ENCODE measurements at places on chromosomes 5 and 9. TPM values are rescaled to one million over a fixed set of nuclear protein-coding genes. Genes with fewer than 3 reads are reported as not detected.
A peak's percentile ranks its signal among the peaks of the same experiment; 100 is the strongest.

GPR21 gene
- total RNA-seq: not detected

DNA sequence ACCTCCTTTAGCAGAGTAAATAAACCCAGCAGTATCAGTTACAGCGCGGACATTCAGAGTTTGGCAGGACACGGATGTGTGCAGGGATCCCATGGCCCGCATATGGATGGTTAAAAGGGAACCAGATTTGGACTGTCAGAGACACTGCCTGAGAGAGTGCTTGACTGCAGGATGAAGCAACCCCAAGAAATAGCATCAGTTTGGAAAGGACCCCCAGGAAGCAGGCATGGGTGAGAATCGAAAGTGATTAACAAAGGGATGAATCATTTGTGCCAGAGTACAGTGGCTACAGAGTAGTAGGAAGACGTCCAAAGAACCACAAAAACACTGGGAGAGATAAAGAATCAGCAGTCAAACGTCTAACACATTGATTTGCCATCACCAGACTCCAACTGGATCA lies 5.5 kb downstream of the C7 start:
- DNase-seq: no peak

IL3 gene
- not detected for total RNA-seq

DNA sequence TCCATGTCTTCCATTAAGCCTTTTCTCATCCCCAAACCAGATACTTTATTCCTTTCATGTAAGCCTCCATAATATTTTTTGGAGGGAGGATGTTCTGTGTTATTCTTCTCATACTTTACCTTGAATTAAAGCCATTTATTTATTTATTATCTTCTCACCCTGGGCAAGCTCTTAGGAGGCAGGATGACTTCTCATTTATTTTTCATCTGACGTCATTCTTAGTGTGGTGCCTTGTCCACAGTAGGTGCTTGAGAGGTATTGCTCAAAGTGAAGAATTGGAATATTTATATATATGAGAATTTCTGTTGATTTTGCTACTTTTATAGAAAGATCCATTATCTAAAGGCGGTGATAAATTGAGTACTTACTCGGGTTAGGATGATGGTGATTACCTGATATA lies 458.3 kb upstream of the ACTBL2 start:
- no peak for DNase-seq

DNA sequence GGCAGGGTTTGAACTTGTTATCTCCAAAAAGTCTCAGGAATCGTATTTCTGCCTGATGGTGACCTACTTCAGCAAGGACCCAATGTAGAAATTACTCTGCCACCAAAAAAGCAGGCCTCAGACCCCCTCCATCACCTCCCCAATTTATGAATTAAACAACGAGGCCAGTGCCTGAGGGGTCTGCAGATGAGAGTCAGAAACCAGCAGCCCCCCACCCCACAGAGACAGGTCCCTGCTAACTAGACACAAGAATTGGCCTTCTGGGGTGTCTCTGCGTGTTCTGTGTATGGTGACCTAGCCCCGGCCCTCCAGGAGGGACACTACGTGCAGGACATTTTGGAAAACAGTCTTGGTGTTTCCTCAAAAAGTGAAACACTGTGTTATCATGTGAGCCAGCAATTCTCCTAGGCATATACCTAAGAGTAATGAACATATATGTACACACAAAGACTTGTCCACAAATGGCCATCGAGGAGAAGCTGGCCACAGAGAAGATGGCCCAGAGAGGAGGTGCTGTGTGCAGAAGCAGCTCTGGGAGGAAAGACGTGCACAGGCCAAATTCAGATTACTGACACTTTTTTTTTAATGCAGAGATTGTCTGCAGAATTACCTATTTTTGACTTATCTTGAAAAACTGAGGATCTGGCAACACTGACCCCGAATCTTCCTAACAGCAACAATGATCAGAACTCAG lies 93.8 kb downstream of the ADAMTS2 start:
- DNase-seq: no peak

GARIN3 gene
- not detected for total RNA-seq

DNA sequence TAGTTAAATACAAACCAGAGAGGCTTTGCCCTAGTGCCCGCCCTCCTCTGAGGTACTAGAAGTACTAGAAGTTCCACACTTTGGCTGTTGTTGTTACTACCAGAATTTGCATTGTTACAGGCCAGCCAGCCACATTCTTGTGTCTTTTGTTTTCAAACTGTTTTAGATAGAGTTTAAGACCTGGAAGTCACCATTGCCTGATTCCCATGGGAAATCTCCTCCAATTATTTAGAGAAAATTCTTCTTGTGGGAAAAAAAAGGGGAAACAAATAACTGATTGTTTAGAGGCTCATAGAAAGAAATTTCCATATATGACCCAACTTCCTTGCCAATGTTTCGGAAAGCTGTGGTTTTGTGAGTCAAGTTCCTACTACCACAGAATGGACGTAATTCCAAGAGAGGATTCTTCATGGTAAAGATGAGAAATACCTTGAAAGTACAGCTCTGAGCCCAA lies 252.2 kb downstream of the GOLPH3 start:
- peak; percentile 45 for DNase-seq

KCNV2 gene
- not detected for total RNA-seq

LURAP1L gene
- 1.4 TPM for total RNA-seq

MORN5 gene
- total RNA-seq: not detected

DNA sequence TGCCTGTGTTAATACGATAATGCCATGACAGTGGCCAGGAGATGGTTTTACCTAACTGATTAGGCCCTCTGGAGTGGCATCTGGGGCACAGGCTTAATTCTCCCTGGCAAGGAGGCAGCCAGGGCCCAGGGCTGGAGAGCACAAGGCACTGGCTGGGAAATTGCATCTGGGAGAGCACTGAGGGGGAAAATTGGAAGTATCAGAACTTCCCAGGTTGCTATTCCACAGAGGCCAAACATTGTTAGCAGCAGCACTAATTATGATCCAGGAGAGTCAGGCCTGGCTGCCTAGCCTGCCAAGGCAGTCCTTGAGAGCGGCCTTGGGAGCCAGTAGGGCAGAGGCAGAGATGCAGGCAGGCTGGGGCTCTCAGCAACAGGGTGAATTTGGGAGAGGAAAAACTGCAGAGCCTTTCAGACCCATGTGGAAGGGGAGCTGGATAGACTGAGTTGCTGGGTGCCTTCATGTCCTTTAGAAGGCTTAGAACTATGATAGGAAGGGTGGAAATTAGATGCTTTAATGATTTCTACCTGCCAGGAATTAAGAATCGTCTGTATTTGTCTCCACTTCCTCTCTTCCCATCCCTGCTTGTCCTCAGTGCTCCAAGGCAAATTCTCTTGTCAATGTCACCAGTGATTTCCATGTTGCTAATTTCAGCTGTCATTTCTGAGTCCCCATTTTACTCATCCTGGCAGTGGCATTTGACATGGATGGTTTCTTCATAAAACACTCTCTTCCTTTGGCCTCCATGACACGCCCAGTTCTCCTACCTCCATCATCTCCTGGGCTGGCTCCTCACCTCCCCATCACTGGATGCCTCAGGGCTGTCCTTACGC lies 56.1 kb upstream of the HSPA9 start:
- DNase-seq: no peak

- no peak for DNase-seq
Measured at GRCh38 chr5:175103746-175104145, 340.2 kb downstream of the DRD1 start.

- no peak for DNase-seq
Measured at GRCh38 chr9:135505406-135506187, 5.1 kb downstream of the MRPS2 start.

IRF1 gene
- total RNA-seq: 19.7 TPM

- no peak for DNase-seq
Measured at GRCh38 chr5:159489779-159490178, 159.5 kb upstream of the IL12B start.

PHYHD1 gene
- total RNA-seq: 7.0 TPM

DNA sequence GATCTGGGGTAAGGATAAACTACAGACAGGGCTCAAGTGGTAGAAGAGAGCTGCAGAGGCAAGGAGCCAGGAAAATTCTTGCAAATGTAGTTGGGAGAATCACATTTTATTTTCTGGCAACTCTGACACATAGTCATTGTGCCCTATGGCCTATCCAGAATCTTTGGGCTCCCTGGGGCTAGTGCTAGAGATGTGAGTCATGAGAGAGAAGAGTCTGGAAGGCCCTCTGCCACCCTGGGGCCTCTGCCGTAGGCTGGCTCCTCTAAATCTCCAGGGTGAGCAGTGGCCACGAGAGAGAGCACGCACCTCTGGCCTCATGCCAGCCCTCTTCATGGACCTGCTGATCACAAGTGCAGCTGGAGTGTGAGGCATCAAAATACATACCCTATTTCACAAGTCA lies 74.3 kb upstream of the SSBP2 start:
- DNase-seq: peak; percentile 95

MCIDAS gene
- not detected for total RNA-seq

- no peak for DNase-seq
Measured at GRCh38 chr9:91320299-91320698, 41.4 kb downstream of the AUH start.

SQSTM1 gene
- 282 TPM for total RNA-seq

ZNF462 gene
- total RNA-seq: 11.5 TPM

GRCh38 chr9:111400564-111400898 lies 70.5 kb upstream of the OR2K2 start:
- DNase-seq: peak; percentile 24

DNA sequence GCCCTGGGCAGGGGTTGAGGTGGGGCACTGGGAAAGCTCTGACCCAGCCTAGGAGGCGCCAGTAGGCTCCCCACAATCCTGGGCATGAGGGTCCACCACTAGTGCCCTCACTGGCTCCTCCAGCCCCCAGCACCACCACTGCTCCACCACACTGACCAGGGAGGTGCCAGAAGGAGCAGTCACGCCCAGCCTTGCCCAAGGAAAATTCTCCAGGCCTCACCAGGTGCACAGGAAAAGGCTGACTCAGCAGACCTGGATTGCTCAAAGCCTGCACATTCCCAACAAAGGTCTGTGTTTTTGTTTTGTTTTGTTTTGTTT lies 62.9 kb downstream of the ZNF354C start:
- DNase-seq: no peak

DNA sequence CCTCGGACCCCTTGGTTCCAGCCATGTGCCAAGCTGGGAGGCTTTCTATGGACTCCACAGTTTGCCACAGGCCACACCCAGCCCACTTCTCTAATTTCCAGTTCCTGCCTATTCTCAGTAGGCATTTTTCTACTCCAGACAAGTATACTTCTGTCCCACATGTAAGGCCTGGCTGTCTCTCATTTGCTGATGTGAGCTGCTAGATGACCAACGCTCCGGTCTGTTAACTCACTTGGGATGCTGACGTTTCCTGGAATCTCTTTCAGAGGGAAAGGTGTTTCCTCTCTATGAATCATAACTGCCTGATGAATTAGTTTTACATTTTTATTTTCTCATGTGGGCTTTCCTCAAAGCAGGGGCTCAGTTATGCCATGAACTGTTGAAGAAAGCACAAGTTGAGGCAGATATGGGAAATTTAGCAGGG lies 36.3 kb downstream of the ERGIC1 start:
- DNase-seq: peak; percentile 91

GRCh38 chr5:14143841-14144585 lies 871 bp downstream of the TRIO start:
- DNase-seq: no peak

- DNase-seq: no peak
Measured at GRCh38 chr9:26742828-26743476, 149.7 kb downstream of the CAAP1 start.

GRCh38 chr5:128532127-128532526 lies 5.9 kb downstream of the FBN2 start:
- no peak for DNase-seq

- DNase-seq: no peak
Measured at GRCh38 chr5:88183255-88183654, 85.4 kb downstream of the TMEM161B start.

CLIC3 gene
- total RNA-seq: 4.2 TPM

- no peak for DNase-seq
Measured at GRCh38 chr9:107155244-107155817, 127.7 kb upstream of the RAD23B start.

- no peak for DNase-seq
Measured at GRCh38 chr5:107289030-107289714, 381.6 kb downstream of the EFNA5 start.

PCDHA8 gene
- total RNA-seq: not detected

GRCh38 chr9:113650207-113651131 lies 186.9 kb downstream of the RGS3 start:
- DNase-seq: peak; percentile 87

- DNase-seq: no peak
Measured at GRCh38 chr9:78030296-78030552, 1.4 kb downstream of the GNAQ start.

GRCh38 chr9:128558431-128559310 lies 6.3 kb downstream of the SPTAN1 start:
- peak; percentile 91 for DNase-seq

STPG3 gene
- not detected for total RNA-seq

GRCh38 chr9:107809871-107810460 lies 320.4 kb upstream of the KLF4 start:
- DNase-seq: no peak

RNF38 gene
- total RNA-seq: 17.2 TPM

PCDHGC5 gene
- 2.6 TPM for total RNA-seq

DNA sequence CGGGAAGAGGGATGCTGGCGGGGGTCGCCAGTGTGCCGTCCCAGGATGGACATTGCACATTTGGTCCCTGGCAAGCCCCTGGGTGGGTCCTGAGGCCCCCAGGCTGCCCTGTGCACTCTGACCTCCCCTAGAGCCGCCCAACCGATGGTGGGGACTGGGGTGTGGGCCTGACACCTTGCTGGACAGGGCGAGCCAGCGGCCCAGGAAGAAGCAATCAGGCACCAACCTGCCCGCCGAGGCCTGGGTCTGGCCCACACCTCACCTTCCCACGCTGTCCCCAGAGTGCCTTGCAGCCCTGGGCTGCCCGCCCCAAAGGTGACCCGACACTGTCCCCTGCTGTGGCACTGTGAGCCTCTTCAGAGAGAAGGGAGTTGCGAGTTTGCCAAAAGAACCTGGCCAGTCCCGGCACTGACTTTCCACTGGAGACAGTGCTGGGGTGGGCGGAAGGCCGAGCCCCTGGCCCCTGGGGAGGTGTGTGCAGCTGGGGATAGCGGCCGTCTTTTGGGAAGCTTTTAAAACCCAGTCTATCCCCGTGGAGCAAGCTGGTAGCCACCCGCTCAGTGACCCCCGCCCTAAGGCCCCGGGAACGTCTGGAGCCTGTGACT lies 12.0 kb upstream of the NRARP start:
- DNase-seq: no peak

DNA sequence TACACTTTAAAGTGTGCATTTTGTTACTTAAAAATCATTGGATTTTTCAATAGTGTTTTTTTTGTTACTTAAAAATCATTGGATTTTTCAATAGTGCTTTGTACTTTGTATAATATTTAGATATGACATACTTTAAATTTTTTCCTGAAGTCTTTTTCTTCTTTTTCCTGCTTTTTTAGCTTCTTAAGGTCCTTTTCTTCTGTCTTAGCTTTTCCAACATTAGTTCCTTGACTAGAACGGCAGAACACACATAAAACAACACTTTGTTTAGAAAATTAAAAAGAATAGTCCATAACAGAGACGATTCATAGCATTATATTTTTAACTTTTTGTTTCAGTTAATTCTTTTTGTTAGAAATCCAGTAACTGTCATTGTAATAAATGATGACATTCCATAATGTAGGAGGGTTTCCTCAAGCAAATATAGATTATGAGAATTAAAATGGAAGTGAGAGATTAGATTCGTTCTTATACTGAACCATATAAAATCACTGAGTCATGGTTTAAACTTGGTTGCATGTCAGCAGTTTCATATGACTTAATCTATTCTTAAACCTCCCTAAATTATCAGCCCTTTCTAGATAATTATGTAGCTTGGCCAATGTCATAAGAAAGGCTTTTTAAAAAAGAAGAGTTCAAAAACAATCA lies 45.3 kb upstream of the RICTOR start:
- no peak for DNase-seq

GRCh38 chr5:53792338-53792737 lies 231.9 kb downstream of the NDUFS4 start:
- no peak for DNase-seq

Data from HFFc6 (cell line).